ENCODE measurements at places on chromosomes 2 and 18.

DNA sequence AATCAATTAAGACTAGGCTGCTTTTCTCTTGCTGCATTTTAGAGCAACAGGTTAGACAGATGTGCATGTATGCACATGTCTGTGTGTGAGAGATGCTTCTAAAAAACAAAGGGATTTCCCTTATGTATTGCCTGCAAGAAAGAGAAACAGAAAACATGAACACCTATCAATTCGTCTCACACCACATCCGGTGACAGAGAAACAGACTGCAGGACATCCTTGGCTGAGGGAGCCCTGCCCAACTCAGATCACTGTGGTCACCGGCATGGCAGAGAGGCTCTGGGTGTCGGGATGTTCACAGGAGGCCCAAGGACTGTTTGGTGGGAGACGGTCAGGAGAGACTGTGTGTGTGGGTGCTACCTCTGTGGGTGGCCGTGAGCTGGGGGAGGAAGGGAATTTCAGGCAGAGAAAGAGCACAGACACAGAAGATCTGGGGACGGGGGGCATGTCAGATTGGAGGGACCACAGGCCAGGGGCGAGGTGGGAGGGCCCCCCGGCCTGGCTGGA, 24.9 kb downstream of the FHL2 start:
- DNase-seq = no peak

DNA sequence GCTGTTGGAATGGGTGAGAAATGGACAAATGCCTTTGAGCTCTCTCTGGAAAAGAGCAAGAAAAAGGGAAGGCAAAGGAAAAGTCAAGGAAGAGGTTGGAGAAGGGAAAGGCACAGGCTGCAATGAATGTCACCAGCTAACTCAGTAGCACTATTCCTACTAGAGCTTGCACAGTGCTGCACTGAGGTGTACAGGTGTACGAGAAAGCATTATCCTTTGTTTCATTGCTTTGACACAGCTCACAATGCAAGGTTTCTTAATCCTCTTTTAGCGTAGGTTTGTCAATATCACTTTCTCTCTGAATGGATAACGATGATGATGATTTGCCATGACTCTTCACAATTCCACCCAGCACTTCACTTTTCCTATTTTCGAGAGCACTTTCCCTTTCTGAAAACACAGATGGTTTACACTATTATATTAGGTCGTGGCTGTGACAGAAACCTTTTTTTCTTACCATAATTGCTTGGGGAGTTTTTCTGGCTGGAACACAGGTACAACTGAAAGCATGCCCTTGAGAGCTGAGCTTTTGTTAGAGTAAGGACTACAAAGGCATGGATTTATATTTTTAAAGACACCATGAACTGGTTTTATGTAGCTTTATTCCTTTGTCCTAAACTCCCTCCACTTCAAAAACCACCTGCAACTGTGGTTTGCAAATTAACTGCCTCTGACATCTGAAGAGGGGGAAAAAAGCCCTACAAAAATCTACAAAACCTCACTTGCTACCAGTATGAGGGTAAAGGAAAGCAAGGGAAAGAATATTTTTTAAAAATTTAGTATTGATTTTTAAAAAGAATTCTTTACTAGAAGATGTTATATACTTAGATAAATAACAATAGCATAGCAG, 265.5 kb downstream of the TGIF1 start:
- no peak for DNase-seq

- DNase-seq = no peak
Observed at GRCh38 chr18:6396847-6397246, 17.9 kb downstream of the L3MBTL4 start.

DNA sequence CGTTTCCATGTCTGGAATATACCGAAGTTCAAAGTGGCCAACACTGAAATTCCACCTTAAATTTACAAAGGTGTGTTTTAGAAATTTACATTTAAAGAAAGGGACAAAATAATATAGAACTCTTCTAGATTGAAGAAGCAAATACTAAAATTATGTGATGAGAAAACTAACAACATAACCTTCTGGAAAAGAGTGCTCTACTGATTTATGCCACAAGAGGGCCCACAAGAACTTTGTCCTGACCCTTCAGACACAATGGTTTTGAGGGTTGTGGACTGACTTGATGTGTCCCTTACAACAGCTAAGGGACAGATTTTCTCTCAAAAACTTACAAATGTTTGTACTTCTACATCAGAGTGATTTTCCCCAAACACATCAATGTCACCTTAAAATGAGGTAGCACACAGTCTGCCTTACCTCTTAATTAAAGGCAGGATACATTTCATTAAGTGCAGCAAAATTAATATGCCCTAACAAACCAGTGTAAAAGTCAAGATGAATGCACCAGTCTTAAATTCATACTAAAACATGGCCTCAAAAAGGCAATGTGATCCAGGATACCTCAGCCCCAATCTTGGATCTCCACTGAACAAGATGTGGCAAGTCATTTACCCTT, 36.2 kb downstream of the EIF2AK3 start:
- DNase-seq = peak; percentile 25

GRCh38 chr2:40625849-40626248, 174.0 kb upstream of the SLC8A1 start:
- DNase-seq = peak; percentile 55

- DNase-seq = no peak
Observed at GRCh38 chr2:62340994-62341484, 145.1 kb downstream of the B3GNT2 start.

GRCh38 chr2:37554155-37554510, 117.3 kb downstream of the CDC42EP3 start:
- DNase-seq = no peak

GRCh38 chr2:212940816-212941215, 210.6 kb downstream of the IKZF2 start:
- DNase-seq = no peak

- DNase-seq = no peak
Observed at GRCh38 chr18:58481321-58482180, 147.3 kb downstream of the ALPK2 start.

DNA sequence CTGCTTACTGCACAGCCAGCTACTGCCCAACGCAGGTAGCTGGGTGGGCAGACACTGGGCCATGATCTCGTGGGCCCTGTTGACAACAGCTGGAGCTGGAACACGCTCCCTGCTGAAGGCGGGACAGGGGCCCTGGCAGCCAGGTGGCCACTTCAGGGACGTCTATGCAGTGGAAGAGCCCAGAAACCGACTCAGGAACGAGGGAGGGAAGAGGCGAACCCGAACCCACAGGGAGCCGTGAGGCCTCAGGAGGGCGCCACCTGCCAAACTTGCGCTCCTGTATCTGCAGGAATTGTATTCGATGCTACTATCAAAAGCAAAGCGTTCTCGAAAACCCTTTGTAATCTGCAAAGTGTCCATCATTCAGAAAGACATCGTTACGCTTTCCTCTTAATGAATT, 198.4 kb downstream of the EIPR1 start:
- no peak for DNase-seq

- DNase-seq = no peak
Observed at GRCh38 chr18:49189772-49190171, 239.0 kb upstream of the SMAD7 start.

- no peak for DNase-seq
Observed at GRCh38 chr2:128618642-128619041, 300.0 kb upstream of the HS6ST1 start.

DNA sequence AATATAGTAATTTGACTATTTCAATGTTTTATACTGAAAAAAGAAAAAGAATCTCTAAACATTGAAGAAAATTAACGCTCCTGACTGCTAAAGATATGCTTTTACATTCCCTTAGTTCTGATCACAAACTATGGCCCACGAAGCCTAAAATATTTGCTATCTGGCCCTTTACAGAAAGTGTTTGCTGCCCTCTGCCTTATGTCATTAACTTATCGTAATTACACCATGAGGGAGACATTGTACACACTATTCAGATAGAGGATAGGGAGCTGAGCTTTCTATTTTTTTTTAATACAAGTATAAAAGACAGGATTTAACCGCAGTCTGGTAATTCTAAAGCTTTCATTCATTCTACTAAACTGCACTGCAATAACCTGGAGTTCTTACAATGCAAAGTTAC, 393.1 kb upstream of the DCC start:
- DNase-seq = no peak

GRCh38 chr18:24296276-24296675, 101.3 kb downstream of the OSBPL1A start:
- DNase-seq = no peak

- no peak for DNase-seq
Observed at GRCh38 chr2:26883956-26884355, 36.0 kb downstream of the DPYSL5 start.

DNA sequence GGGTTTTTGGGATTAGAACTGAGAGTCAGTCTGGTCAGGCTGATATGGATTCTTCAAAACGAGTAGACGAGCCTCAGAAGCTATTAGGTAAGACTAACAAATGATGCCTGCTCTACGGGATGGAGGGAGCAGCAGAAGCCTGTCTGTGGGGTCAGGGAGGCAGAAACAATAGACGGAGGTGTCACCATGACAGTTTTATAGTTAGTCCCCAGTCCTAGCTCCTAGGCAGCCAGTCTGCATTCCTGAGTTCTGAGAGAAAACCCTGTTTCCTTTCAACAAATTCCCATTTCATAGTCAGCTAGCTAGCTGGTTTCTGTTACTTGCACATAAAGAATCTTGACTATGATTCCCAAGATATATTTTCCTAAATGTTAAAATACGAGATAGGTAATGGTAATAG, 542.1 kb downstream of the PID1 start:
- DNase-seq = no peak

DNA sequence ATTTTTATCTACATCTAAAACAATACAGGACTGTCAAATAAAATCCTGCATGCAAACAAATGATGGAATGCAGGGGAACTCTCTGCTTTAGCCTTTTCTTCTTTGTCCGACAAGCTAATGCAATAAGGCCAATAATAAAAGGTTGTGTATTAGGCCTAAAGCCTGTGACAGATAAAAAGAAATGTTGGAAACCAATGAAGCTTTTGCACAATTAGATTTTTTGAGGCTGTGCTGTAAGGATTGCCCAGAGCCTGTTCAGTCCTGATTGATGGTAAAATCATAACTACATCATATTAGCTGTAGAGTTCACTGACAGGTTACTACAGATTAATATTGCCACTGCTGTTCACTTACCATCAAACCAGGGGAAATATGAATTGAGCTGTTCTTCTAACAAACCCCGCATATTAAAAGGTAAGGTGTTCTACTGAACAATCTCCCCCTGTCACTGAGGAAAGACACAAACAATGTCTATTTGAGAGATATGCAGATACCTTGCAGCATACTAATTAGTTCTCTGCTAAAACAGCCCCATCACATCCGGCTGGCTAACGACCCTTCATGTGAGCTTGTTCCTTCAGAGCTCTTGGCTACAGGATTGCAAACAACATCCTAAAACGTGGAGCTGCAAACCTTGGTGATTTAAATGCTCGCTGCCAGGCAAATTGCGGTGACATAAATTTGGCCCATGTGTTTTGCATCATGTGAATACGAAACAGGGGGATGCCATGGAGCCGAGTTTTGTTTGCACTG, 305.4 kb downstream of the MTX2 start:
- no peak for DNase-seq

GRCh38 chr2:28356095-28356911, 36.4 kb upstream of the FOSL2 start:
- peak; percentile 76 for DNase-seq

DNA sequence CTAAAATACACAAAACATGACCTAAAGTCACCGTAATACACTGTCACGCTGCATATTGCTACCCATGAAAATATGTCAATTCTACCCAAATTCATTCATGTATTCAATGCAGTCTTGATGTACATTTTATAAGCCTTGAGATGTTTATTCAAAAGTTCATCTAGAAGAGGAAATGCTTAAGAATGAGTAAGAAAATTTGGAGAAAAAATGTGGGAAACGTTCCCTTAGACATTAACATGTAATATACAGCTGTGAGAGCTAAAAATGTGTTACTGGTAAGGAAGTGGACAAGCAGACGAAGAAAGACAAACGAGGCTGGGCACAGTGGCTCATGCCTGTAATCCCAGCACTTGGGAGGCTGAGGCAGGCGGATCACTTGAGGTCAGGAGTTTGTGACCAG, 37.3 kb downstream of the THAP4 start:
- DNase-seq = no peak

GRCh38 chr2:149899390-149899789, 311.8 kb upstream of the MMADHC start:
- no peak for DNase-seq

- DNase-seq = no peak
Observed at GRCh38 chr2:120943403-120944034, 207.9 kb downstream of the GLI2 start.

GRCh38 chr2:231581328-231581727, 11.3 kb upstream of the TEX44 start:
- DNase-seq = no peak

DNA sequence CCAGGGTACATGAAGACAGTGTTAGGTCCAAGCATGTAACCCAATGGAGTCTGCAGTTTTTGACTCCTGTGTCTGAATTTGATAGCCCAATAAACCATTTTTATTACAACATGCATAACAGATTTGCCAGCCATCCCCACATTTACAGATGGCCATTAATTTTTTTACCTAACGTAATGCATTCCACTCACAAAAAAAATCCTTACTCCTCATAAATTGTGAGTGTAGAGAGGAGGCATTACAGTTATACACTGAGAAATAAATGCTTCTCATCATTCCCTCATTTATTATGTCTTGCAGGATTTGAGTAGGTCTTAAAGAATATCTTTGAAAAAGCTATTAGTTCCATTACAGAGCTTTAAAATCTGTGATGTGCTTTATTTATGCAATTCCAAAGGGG, 193.8 kb downstream of the CMPK2 start:
- DNase-seq = no peak

DNA sequence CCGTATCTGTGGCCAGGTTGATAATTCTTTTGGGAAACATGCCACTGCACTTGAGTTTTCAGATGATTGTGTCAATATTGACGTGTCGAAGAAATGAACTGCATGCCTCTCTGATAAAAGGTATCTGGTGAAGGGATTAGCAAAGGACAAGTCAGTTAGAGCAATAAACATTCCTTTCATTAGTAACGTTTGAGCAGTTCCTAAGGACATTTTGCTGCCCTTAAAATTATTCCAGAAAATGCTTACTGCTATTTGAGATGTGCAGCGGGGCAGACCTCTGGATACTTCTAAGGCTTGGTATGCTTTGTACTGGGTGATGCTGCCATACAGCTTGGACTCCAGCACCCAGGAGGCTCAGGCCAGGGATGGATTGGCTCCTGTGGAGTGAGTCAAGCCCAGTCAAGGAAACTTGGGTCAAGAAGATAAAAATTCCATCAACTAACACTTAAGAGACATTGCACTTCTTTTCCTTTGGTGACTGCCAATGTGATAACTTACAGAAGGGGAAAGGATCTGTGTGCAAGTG, 166.7 kb downstream of the FHOD3 start:
- no peak for DNase-seq

DNA sequence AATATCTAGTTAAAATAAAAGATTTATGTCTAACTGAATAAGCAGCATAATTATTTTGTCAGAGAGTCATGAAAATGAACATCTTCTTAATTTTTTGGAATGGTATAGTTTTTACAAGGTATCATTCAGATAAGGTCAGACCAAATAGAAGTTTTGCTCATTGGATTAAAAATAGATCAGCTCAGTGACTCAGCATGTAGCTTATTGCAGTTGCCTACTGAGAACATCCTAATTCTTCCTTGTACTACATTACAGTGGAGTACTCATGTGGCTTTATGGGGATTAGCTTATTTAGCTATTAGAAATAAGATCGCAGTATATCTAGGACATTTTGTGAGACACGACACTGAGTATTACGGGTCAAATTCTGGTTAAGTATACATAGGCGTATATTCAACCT, 38.2 kb upstream of the PPM1B start:
- DNase-seq = no peak
